Mesothelial cell of epicardium (in vitro differentiated cells): ENCODE measurements at places on chromosomes 3 and 15.
A peak's percentile ranks its signal among the peaks of the same experiment; 100 is the strongest.

GRCh38 chr3:178518660-178519396 lies 17.4 kb upstream of the KCNMB2 start:
- no peak for DNase-seq

DNA sequence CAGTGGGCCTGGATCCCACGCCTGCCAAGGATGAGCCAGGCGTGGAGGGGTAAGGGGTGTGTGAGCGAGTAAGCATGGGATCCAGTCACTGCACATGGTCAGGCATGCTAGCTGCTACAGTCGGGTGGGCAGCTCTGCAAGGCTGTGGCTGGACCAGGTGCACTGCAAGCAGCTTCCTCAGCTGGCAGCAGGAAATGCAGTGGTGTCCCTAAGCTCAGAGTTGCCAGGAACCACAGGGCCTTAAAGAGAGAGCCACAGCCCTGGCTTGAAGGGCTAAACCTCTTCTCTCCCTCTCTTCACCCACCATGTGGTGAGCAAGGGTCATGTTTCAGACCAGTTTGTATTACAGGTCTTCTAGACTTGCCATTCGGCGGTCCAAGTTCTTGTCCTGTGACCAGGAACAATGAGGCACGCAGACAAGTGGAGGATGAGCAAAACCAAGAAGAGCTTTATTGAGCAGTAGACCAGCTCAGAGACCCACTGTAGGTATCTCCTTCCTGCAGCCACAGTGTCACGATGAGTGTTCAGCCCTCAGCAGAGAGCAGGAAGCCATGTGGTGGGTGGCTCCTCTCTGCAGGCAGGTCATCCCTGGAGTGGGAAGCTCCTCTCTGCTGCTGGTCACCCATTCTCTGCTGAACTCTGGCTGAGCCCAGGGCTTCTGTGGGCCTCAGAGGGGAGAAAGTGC lies 511.9 kb downstream of the PYDC2 start:
- DNase-seq, result no peak

- DNase-seq, result no peak
Observed at GRCh38 chr3:32973982-32974381, 22.5 kb downstream of the CCR4 start.

DNA sequence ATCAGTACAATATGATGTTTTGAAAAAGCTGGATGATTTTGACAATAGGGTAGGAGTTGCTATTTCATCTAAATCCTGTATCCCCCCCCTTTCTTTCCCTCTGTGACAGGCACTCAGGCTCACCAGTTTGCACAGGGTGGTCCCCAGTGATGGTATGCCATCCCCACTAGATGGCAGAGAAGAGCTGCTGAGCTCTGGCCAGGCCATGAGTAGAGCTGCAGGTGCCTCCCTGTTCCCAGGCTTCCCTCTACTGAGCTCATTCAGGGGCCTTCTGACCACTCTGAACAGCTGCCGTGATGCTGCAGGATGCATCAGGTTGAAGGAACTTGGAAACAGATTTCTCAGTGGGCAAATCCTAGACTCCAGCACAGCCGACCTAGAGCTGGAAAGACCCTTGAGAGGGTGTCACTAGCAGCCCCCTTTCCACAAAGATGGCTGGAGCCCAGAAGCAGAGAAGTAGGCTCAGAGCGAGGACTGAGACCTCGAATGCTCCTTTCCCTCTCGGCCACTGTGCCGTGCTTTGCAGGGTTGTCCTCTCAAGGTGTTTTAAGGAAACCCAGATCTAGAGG lies 45.1 kb downstream of the EFCAB12 start:
- peak; percentile 50 for DNase-seq

- no peak for DNase-seq
Observed at GRCh38 chr3:144801890-144802289, 830.3 kb downstream of the DIPK2A start.

DNA sequence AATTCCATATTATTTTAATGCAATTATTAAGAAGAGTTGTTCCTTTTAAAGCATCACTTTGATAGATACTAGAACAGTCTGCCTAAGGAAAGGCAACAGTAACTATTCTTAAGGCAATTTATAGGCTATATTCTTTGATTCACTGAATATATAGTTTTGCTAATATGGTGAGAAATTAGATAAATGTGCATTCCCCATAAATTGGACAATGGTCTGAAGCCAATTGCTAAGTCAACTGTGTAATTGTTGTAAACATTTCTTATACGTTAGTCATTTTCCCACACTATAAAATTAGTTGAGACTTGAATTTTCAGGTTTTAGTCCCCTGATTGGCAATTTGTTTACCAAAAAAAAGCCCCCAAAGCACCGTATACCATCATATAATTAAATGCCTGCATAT lies 263.0 kb upstream of the NECTIN3 start:
- DNase-seq, result no peak

DNA sequence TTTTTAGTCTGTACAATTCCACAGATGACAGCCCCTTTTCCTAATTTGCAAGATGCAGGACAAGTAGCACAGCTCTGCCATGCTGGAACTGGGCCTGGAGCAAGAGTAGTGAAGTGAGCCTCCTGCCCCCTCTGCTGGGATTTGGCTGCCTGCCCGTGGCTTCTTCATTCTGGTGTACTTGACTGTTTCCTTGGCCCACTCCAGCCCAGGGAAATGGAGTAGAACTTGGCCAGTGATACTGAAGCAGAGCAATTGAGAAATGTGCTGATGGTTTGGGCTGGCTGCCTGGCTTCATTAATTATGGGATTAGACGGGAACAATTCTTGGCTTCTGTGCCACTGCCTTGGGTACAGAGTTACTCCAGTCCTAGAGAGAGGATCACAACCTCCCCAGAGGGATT lies 2.8 kb downstream of the GPD1L start:
- DNase-seq, result no peak

- DNase-seq, result no peak
Observed at GRCh38 chr3:153334558-153334957, 172.5 kb downstream of the RAP2B start.

DNA sequence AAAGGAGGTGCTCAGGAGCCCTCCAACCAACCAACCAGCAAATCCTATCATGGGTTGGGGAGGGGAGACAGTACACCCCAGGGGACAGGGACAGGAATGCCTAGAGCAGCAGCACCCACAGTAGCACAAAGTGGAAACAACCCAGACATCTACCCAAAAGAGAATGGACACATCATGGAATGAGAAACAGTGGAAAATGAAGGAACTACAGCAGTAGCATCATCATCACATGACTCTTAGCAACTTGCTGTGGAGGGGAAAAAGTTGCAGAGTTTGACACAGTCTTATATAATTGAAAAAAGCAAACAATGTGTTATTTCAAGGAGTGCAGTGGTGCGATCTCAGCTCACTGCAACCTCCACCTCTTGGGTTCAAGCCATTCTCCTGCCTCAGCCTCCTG lies 11.0 kb downstream of the C3orf22 start:
- DNase-seq, result no peak

DNA sequence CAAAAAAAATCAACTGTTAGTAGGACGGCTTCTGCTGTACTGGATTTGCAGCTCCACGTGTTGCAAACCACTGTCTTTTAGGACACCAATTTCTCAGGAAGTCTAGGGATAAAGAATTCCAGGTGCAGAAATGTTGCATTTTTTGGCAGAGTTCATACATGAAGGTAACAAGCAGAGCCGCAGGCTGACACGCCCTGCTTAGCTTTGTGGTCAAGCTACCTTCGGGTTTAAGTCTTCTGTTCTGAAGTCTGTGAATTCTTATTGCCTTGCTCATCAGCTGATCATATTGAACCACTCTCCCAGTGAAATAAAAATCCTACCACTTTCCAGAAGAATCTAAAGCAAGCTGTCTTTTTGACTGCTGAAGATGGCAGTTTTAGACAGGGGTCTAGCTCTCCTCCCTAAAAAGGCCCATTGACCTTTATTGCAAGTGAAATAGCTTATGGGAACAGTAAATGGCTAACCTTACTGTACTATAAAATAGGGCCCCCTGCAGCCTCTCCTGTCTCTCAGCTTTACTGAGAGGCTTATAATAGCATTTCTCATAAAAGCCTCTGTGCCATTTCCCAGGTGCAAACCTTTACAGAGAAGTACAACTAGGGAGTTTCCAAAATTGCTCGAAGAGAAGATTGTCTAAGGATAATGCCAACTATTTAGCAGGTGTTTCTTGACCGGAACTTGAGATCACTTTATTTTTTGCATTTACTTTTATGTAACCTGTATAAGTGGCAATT lies 262.2 kb upstream of the IL12A start:
- no peak for DNase-seq

GRCh38 chr15:38307251-38307650 lies 54.6 kb downstream of the SPRED1 start:
- DNase-seq, result no peak

DNA sequence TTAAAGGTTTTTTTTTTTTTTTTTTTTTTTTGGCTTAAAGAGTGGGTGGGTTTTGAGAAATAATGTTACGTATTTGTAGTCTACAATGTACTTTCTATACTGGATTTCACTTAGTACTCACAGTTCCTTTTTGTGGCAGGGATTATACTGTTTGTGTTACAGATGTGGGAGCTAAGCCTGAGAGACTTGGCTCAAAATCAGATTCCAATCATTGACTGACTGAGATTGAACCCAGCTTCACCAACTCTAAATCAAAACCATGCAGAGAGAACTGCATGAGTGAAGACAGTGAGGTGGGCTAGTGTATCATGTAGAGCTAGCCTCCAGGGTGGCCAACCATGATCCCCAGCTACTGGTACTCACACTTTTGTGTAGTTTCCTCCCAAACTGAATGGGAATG lies 68.0 kb downstream of the TMEM108 start:
- no peak for DNase-seq

GRCh38 chr15:56984681-56985481 lies 66.4 kb downstream of the TCF12 start:
- no peak for DNase-seq

GRCh38 chr3:87186608-87187159 lies 40.4 kb upstream of the CHMP2B start:
- no peak for DNase-seq

DNA sequence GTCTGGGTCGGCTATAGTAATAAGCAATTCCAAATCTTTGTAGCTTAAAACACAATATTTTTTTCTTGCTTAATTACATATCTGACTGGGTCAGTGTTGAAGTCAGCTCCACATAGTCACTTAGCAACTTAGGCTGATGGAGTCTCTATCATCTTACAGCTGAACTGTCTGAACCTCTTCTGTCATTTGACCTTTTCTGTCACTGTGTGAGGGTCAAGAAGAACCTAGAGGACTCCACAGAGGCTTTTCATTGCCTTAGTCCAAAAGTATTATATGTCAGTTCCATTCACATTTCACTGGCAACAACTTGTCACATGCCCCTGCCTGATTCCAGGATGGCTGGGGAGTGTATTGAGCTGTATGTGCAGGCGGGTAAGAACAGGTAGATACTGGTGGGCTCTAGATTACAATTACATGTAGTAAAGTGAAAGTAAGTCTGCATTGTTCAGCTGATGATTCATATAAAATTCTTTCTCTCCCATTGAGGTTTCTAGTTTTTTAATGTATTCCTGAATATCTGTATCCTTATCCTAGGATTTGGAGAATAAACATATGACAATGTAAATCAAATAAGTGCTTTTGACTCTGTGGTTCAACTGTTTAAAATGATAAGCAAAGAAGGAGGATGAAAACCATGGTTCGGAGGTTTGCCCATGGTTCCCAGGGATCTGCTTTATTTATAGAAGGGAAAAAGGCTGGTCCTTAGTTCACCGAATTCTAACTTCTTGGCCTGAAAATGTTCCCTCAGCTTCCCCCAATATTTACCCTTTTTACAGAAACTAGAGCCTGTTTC lies 5.8 kb upstream of the ARPP21 start:
- DNase-seq, result no peak

- no peak for DNase-seq
Observed at GRCh38 chr15:31503758-31504461, 177.3 kb downstream of the KLF13 start.

DNA sequence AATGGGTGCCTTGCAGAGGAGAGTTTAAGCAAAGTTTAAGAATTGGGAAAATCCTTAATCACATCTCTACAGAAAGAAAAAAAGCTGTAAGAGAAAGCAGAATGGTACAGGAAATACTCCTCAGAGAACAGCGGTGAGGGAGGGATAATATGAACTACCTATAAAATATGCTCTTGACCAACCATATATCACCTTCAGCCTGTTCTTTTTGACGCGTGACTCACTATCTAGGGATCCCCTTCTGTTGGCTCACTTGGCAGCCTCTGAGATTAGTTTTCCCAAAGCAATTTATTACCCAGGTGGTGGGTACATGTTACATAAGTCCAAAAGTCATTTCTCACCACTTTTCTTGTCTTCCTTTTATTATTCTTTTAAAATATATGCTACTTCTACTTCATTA lies 97.7 kb downstream of the CNTN6 start:
- DNase-seq, result no peak

GRCh38 chr3:97612632-97613031 lies 151.9 kb upstream of the ARL6 start:
- DNase-seq, result no peak

DNA sequence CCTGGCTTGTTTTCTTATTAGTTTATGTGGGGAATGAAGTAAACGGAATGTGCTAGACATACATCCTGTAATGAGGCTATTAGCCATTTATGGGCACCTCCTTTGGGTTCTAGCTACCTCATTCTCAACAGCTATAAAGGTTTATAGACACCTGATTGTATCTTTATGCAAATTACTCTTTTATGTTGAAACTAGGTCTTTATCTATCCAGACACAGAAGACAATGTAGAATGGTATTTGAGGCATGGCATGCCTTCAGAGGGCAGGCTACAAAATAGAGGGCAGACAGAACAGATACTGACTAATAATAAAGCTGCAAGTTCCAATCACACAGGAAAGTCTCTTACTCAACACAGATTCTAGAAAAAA lies 27.1 kb downstream of the TBC1D2B start:
- no peak for DNase-seq

GRCh38 chr15:69647142-69647513 lies 194.5 kb downstream of the RPLP1 start:
- DNase-seq, result peak; percentile 36

- DNase-seq, result no peak
Observed at GRCh38 chr15:32649342-32649741, 7.8 kb downstream of the SCG5 start.

DNA sequence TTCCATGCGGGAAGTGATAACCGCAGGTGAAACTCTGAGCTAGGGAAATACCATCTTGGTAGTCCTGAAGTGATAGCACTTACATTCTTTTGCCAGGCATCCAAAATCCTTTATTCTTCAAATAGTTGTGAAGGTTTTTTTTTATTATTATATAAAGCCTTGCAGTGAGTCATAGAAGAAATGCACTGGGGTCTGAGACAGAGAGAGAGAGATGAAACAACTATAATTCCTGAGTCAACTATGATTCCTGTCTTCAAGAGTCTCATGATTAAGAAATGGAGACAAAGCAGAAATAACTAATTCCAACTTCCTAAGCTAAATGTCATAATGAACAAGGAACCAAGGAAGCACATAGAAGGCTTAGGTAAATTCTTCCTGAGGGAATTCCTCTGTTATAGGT lies 495.6 kb downstream of the LPP start:
- no peak for DNase-seq

DNA sequence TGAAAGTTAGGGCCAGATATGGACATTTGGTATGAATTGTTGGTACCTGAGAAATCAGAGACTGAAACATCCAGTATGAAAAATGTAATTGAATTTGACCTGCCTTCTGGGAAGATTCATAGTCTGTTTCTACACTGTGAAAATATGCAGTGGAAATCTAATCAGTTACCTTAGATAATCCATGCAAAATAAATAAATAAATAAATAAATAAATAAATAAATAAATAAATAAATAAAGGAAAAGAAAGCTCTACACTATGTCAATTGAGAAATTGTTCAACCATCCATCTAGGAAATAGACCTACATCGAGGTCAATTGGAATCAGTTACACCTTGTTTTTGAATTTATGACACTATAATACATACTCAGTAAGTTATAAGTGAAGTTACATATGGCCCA lies 252.3 kb downstream of the VGLL3 start:
- no peak for DNase-seq
